Testis (tissue), 5 donors: ENCODE measurements at places on chromosomes 5 and 9.

DNA sequence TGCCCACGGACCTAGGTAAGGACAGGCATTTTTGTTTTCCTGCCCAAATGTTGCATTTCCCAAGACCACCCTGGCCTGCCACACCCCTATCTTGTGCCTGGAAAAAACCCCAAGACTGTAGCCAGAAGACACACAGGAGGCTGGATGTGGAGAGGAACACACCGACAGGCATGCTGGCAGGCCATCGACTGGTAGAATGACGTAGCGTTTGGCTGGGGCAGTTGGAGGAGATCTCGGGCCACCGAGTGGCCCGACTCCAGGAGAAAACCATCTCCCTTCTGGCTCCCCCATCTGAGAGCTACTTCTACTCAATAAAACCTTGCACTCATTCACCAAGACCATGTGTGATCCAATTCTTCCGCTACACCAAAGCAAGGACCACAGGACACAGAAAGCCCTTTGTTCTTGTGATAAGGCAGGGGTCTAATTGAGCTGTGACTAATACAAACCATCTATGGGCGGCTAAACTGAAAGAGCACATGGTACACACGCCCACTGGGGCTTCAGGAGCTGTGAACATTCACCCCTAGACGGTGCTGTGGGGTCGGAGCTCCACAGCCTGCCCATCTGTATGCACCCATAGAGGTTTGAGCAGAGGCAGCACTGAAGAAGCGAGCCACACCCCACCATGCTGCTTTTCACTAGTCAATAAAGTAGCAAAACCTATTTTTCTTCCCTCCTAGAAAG is 38.9 kb upstream of the N4BP3 start:
- no peak for DNase-seq

GRCh38 chr9:88481933-88482332 is 53.0 kb upstream of the NXNL2 start:
- no peak for DNase-seq

- peak; percentile 61 for DNase-seq
These were observed at the start of gene CERCAM for GRCh38 chr9:128420651-128421481. Gene CERCAM, plus strand, starts transcription at chr9:128420857. Its CDS starts 21 bp downstream, at chr9:128420878.

DNA sequence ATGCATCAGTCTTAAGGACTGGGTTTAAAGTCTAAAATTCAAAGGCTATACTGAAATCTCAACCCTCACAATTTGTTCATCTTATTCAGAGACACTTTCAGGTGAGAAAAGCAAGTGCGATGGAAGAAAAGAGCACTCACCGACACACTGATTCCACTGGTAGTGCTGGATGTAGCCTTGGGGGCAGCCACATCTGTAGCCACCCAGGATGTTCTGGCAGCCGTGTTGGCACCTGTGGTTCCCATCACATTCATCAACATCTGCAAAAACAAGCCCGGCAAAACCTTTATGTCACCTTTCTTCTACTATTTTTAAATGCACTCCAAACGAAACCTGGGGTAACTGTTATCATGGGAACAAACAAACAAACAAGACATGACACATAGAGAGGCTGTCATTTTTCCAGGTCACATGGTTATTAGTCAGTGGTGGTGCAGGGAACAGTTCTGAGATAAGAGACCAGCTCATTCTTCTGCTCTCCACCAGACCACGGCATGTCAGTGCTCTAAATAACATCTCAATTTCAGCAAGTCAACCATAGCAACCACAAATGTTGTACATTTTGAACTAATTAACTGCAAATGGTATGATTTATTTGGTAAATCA is 188.4 kb downstream of the SLC12A2 start:
- DNase-seq: no peak

DNA sequence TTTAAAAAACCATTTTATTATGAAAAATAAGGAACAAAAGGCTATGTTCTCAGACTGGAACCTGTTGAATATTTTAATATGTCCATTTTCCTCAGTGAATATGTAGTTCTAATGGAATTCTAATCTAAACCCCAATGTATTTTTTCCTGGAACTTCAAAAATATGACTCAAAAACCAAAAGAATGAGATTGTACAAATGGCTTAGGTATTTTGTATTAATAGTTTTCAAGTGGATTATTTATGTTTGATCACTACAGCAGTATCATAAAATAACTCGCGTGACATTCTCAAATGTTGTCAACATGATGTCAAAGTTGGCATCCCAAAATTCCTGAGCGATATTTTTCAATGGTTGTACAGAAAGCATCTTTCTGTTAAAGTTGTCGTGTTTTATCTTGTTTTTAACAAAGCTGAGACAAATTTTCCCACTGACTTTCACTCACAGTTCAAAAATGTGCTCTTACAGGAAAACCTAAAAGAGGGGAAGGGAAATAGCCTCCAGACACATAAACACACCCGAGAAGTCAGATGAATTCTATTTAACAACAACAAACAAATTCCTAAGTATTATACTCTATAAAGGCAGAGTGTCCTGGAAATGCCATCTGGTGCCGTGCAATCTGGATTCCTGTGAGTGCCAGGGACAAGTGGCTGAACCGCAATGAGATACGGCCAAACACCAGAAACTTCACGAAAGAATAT is 68.1 kb upstream of the TAS2R1 start:
- no peak for DNase-seq

- no peak for DNase-seq
These were observed 38.6 kb upstream of the PIK3R1 start for GRCh38 chr5:68176802-68177479.

GRCh38 chr5:130520211-130520610 is 615.9 kb downstream of the CHSY3 start:
- DNase-seq: peak; percentile 24

- no peak for DNase-seq
These were observed 5.8 kb downstream of the NOXA1 start for GRCh38 chr9:137428841-137429545.

- no peak for DNase-seq
These were observed 29.2 kb upstream of the GLRA1 start for GRCh38 chr5:151953833-151954232.

- DNase-seq: no peak
These were observed 113.8 kb downstream of the RPS23 start for GRCh38 chr5:82164176-82164976.

DNA sequence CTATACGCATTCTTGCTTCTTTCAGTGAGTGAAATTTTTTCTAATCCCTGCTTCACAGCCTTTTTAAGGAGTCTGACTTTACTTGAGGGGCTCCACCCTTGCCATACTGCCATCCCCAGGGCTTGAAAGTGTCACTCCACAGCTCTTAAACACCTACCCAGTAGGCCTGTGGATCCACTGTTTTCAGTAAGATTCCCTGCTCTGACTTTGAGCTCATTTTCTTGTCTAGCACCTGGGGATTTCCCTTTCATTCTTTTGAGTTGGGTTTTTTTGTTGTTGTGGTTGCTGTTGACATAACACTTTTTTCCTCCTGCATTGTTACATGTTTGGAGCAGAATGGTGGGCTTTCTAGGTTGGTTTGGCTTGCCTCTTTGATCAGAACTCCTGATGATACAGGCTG is 23.6 kb downstream of the SREK1IP1 start:
- no peak for DNase-seq

- DNase-seq: no peak
These were observed 6.4 kb downstream of the PHF24 start for GRCh38 chr9:34964458-34964857.

- DNase-seq: no peak
These were observed 31.2 kb downstream of the DEPDC1B start for GRCh38 chr5:60668686-60669304.

DNA sequence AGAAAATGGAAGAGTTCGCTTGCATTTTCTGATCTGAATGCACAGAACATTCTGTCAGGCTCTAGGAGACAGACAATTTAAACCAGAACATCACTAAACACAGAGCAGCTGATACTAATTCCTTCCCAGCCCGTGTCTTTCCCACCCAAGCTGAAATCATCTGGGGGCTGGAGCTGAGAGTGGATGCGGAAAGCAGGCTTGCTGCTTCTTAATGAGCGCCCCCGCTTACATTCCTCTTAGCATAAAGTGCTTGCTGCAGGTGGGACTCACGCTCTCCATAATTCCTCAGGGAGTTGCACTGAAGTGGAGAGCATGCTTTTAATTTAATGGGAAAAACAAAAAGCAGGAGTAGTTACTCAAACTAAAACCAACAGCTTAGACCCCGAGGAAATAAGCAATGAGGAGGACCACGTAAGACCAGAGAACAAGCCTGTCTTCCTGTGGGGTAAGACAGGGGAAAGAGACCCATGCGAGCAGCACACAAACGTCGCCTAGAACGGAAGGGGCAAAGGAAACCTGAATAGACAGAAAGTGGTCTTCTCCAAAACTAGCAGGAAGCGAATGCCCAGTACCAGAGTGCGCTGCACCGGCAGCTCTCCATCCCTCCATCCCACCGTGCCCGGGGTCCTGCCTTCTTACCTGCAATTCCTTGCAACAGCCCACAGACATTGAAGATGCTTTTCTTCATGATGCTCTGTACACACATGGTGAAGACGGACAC is 139.3 kb downstream of the LHFPL2 start:
- no peak for DNase-seq

DNA sequence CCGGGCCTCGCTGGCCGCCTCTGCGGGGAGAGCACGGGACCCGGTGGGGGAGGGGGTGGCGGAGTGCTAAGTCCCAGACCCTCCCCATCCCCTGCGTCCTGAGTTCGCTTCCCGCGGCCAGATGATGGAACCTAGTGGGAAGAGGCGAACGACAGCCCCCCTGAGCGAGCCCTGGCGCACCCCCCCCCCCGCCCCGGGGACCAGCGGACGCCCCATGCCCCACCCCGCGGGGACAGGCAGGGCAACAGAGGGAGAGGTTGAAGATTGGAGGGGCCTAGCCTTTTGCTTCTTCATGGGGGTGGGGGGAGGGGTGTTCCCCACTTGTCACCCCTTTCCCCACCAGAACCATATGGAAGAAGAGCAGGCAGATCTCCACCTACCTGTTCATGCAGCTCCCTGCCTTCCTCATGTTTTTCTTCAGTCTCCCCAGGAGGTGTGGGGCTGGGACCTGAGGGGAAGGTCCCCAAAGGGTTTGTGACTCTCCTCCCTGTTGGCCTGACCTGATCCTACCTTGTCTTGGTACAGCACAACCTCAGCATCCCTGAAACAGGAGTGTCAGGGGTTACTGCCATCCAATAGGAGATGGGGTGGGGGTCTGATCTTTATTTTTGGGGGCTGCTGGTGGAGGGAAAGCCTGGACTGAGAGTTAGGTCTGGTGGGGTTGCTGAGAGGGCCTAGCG is 485 bp downstream of the FAM53C start:
- DNase-seq: no peak

DNA sequence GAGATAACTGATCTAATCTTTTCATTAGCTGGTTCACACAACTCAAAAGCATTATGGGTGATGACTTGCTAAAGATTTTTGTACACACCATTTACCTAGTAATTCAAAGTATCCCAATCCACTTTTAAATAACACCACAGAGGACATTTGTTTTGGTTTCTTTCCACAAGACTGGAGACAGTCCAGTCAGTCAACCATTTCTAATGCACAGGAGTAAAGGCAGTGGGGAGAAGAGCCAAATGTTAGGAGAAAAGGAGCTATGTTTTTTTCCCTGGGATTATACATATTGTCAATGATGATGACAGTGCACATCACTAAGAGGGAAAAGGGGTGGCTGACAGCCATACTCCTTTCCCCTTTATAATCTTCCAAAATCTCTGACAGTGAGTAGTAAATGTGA is 240.9 kb downstream of the GABRB2 start:
- DNase-seq: no peak

GRCh38 chr9:9133526-9133925 is 1333.9 kb upstream of the DMAC1 start:
- DNase-seq: no peak

DNA sequence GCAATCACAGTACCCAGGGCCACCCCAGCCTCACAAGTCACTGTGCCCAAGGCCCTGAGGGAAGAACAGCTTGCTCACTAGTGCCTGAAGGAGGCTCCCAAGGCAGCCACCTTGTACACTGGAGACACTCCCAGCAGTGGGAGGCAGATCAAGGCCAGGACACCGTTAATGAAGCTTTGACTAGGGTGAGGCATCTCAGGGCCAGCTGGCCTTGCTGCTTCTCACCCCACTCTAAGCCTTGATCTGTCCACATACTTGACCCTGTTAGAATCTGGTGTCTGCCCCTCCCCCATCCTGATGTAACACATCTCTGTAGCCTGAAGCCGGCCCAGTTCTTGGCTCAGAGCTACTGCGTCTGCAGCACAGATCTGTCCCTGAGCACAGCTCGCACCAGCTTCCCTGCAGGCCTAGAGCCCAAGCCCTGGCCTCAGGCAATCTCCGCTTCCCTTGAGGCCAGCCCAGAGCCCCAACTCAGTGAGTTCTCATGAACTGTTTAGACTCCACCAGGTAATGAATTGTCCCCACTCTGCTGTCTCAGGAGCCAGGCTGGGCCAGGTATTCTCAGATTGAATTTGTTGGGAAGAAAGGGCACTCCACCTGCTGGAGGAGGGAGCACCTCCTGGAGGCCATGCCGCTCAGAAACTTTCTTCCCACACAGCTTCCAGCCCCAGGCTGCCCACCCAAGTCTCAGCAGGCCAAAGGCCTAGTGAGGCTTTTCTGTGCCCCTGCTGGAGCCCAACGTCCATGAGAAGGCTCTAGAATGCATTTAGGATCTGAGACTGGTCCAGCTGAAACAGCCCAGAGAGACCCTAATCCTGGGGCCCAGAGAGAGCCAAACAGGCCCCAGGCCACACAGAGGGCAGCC is 13.4 kb upstream of the JADE2 start:
- peak; percentile 98 for DNase-seq

DNA sequence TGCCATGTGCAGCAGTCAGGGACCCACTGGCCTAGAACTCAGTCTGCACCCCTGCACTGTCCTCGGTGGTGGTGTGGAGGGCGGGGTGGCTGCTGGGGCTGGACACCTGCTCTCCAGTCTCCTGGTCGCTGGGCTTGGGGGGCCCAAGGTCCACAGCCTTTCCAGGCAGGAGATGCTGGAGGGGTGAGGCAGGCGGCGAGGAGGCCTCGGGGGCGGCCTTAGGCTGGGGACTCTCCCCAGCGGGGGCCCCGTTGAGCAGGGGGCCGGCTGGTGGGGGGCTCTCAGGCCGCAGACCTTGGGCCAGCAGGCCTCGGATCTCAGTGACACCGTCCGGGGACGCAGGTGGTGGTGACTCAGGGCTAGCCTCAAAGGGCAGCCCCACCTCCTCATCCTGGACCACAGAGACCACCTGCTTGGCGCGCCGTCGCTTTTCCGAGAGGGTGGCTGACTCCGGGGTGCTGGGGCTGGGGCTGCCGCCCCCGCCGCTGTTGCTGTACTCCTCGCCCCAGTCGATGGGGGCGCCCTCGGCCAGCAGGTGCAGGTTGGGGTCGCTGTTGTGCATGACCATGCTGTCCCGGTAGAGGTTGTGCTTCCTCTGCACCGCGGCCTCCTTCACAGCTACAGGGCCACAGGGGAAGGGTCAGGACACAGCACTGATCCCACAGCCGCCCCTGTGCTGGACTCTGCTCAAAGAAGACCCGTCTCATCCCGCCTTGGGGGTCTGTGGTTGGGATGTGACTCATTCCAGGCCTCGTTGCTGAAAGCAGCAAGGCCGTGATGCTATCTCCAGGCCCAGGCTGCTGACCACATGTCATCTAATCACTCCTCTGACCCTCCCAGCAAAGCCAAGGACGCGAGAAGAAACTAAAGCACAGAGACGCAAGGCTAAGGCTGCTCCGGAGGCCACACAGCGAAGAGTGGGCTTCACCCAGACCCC is 55.8 kb downstream of the LRSAM1 start:
- DNase-seq: peak; percentile 52

- no peak for DNase-seq
These were observed 129.6 kb downstream of the SEC61B start for GRCh38 chr9:99351647-99352046.
